ENCODE measurements at places on chromosomes 4 and X.

DNA sequence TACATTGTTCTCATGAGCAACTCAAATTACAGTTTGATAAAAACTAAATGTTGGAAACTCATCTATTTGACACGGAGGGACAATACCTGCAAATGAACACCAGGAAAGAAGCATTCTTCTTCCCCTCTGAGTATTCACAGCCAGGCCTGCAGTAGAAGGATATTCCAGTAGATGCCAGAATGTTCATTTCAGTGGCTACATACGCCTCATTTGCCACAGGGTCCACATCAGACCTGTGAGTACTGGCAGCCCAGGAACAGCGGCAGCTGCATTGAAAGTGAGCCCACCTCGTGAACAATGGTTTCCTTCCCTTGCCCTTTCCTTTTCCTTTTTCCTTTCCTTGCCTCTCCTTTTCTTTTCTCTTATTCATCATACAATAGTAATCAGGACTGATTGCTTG, 81.1 kb upstream of the NEIL3 start:
- DNase-seq, result no peak

DNA sequence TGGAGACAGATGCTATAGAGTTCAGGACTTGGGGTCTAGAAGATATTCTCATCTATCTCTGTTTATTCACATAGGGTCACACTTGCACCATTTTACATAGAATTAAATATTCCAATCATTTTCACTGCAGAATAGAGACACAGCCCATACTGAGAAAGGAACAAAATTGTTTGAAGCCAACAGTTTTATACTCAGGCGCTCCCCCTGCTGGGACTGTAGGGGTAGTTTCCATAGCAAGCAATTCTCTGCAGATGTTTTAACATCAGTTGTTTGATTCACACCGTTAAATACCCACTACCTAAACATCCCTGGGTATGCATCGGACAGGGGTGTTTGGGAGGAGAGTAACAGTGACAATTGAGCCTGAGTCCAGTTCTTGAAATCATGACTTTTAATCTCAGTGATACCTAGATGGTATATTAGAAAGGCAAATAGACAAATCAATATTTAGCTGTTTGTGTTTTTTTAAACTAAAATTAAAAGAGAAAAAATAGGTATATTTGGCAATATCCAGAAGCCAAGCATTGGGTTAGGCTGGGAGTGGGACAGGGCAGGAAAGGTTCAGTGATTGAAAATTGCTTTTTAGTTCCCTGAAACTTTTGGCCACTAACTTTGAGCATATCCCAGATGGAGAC, 33.8 kb downstream of the LONRF3 start:
- no peak for DNase-seq

GRCh38 chr4:150769248-150769647, 187.3 kb downstream of the MAB21L2 start:
- no peak for DNase-seq

DNA sequence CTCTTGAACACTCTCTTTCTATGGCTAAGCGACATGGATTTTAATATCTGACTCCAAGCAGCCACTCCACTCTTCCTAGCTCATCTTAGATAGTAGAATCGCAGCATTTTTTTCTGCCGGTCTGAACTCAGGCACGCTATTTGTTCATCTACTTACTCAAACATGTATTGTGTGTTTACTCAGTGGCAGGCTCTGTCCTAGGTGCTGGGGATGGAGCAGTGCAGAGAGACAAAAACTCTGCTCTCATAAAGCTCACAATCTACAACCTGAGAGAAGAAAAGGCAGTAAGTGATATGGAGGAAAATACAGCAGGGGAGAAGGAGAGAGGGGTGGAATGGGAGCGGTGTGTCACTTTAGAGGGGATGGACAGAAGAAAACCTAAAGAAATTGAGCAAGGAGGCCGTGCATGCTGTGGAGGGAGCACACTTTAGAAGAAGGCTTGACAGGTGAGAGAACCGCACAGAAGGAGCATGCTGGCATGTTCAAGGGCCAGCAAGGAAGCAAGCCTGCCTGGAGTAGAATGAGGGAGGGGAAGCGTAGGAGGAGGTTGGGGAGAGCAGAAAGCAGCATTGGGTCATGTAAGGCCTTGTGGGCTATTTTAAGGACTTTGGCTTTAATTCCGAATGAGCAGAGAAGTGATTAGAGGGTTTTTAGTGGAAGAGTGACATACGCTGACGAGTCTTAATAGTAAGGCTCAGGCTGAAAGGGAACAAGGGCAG, 132.0 kb downstream of the ANK2 start:
- no peak for DNase-seq

GRCh38 chrX:131728295-131729145, 184.6 kb downstream of the OR13H1 start:
- DNase-seq, result peak; percentile 39

Measured in NCI-H1092 (cell line).